ENCODE measurements at places on chromosomes 4 and X. TPM values are rescaled to one million over a fixed set of nuclear protein-coding genes. Genes with fewer than 3 reads are reported as not detected.

The TRIM60 gene
- not detected for total RNA-seq

GRCh38 chr4:187286525-187286924 lies 562.9 kb upstream of the FAT1 start:
- H3K27ac ChIP-seq: no peak overlapping the region
- H3K27me3 ChIP-seq: no peaks in the 10 kb centered on the region
- no peaks in the 10 kb centered on the region for H3K36me3 ChIP-seq

- DNase-seq: no peak
- no peaks in the 10 kb centered on the region for H3K27me3 ChIP-seq
- H3K36me3 ChIP-seq: no peaks in the 10 kb centered on the region
- no peak overlapping the region for H3K27ac ChIP-seq
- H3K4me3 ChIP-seq: no peak overlapping the region
Measured at GRCh38 chr4:152024881-152025280, 264.1 kb upstream of the GATB start.

- H3K4me3 ChIP-seq: no peak overlapping the region
- H3K27me3 ChIP-seq: no peaks in the 10 kb centered on the region
Measured at GRCh38 chr4:79298027-79298426, 27.8 kb downstream of the NAA11 start.

DNA sequence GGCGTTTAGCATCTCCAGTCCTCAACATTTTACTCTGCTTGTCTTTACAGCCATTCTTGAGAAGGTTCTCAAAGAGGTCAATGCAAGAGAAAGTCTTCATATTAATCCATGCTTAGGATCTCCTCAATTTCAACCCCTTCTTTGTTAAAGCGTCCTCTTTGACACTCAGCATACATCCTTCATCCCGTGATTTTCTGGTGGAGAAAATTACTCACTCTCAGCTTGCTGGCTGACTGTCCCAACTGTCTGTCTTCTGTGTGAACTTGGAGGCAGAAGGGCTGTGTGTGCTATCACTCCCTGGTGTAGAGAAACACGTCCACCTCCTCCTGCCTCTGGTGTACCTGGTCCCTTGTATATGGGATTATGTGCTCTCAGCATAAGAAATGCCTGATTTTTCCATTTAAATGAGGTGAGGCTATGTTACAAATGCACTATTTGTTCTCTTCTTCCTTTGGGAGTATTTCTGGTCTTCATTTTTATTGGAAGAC lies 57.8 kb downstream of the GALNT7 start:
- no peak for DNase-seq
- H3K4me1 ChIP-seq: no peaks in the 10 kb centered on the region
- no peak overlapping the region for H3K4me3 ChIP-seq
- no peak overlapping the region for H3K27ac ChIP-seq
- H3K36me3 ChIP-seq: no peaks in the 10 kb centered on the region
- H3K27me3 ChIP-seq: no peaks in the 10 kb centered on the region

- no peak for DNase-seq
- H3K4me3 ChIP-seq: no peak overlapping the region
- H3K27ac ChIP-seq: no peak overlapping the region
- H3K36me3 ChIP-seq: no peaks in the 10 kb centered on the region
Measured at GRCh38 chr4:117378942-117379341, 293.6 kb upstream of the TRAM1L1 start.

The HS6ST2 gene
- total RNA-seq: 0.17 TPM

DNA sequence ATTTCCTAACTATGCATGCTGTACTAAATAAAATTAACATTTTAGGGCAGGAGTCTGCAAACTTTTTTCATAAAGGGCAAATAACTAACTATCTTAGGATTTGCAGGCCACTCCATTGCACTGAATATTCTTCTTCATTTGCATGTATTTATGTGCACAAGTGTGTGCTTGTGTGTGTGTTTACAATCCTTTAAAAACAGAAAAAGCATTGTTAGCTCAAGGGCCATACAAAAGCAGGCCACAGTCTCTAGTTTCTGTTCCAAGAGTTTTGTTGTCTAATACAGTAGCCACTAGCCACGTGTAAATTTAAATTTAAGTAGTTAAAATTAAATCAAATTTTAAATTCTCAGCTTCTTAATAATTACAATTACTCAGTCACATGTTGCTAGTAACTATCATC lies 621.8 kb downstream of the TMA16 start:
- H3K27me3 ChIP-seq: no peaks in the 10 kb centered on the region
- H3K36me3 ChIP-seq: no peaks in the 10 kb centered on the region
- no peak overlapping the region for H3K27ac ChIP-seq
- H3K4me3 ChIP-seq: no peak overlapping the region

DNA sequence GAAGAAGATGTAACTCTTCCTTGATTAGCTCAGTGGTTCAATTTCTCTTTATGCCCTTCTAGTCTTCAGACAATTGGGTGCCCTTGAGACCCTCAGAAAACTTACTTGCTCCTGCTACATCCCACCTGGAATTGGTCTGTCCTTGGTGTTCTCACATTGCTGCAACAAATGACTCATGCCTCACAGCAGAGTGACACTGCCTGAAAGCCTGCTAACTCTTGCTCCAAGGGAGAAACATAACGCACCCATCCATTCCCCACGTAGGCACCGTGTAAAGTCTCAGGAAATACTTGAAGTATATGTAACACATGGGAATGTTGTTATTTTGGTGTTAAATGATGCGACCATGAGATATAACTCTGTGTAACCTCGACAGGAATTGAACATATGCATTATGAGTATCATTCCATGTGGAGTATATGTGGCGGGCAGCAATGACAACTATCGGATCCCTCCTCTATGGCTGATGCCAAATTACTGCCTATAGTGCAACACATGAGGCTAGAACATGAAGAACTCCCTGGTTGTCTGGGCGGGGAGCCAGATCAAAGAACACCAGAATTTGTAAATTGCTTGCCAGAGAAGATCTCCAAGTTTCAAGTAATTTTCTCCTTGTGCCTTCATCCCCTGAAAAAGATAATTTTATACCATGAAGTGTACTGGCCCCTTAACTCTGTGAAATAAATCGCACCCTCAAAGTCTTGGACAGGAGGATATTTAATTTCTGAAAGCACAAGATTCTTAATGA lies 231.3 kb upstream of the STK26 start:
- peaks cover 5% of the 10 kb centered on the region for H3K27me3 ChIP-seq
- H3K27ac ChIP-seq: no peak overlapping the region
- no peak for DNase-seq
- H3K4me1 ChIP-seq: no peaks in the 10 kb centered on the region
- H3K36me3 ChIP-seq: no peaks in the 10 kb centered on the region

GRCh38 chrX:94743478-94743877 lies 1069.5 kb downstream of the FAM133A start:
- no peak overlapping the region for H3K27ac ChIP-seq
- H3K36me3 ChIP-seq: no peaks in the 10 kb centered on the region
- no peaks in the 10 kb centered on the region for H3K4me1 ChIP-seq
- no peaks in the 10 kb centered on the region for H3K27me3 ChIP-seq

DNA sequence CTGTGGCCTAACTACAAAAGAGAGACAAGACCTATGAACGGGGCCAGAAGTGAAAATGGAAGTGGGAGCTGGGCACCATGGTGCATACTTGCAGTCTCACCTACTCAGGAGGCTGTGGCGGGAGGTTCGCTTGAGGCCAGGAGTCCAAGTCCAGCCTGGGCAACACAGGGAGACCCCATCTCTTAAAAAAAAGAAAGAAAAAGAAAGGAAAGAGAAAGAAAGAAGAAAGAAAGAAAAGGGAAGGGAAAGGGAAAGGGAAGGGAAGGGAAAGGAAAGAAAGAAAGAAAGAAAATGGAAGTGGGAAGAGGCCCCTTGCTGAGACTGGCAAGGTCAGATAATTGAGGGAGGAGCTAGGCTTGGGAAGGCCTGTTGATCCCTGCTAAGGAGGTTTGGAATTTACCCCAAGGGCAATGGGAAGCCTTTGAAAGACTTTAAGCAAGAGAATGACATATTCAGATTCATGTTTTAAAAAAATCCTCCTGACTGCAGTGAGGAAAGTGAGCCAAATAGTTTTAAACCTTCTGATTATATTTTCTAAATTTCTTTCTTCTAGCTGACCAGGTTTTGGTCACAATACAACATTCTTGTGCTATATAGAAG lies 17.7 kb upstream of the HERC5 start:
- H3K4me3 ChIP-seq: no peak overlapping the region
- no peak for DNase-seq
- no peaks in the 10 kb centered on the region for H3K36me3 ChIP-seq
- no peak overlapping the region for H3K27ac ChIP-seq
- no peaks in the 10 kb centered on the region for H3K27me3 ChIP-seq
- H3K4me1 ChIP-seq: no peaks in the 10 kb centered on the region

The LRCH2 gene
- total RNA-seq: 12.8 TPM

DNA sequence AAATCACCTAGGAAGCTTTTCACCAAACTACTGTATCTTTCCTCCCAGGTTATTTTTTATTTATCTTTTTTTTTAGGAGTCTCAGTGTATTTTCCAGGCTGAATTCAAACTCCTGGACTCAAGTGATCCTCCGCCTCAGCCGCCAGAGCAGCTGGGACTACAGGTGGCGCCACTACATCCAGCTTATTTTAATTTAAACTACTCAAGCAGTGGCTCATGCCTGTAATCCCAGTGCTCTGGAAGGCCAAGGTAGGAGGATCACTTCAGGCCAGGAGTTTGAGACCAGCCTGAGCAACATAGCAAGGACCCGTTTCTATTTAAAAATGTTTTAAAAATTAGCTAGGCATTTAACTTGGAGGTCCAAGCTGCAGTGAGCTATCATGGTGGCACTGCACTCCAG lies 37.8 kb downstream of the LEF1 start:
- H3K27me3 ChIP-seq: no peaks in the 10 kb centered on the region
- H3K27ac ChIP-seq: no peak overlapping the region

DNA sequence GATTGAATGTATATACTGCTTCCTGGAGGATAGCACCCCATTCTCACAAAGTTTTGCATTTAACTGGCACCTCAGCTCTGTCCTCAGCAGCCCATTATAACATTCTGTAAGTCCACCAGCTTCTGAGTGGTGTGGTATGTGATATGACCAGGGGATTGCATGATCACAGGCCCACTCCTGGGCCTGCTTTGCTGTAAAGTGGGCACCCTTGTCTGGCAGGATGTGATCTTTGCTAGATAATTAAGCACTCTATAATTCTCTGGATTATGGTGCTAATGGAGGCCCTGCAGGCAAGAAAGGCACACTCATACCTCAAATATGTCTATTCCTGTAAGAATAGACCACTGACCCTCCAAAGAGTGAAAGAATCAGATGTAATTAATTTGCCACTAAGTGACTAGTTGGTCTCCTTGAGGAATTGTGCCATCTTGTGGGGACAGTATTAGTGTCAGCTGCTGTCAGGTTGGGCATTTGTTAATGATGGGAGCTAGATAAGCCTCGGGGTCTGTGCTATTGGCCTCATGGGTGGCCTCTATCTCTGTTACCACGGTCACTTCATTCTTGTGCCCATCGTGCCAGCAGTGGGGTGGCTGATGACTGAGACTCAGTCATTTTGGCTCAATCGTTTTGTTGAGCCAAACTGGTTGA lies 2.2 kb upstream of the CFI start:
- H3K27ac ChIP-seq: no peak overlapping the region
- H3K36me3 ChIP-seq: no peaks in the 10 kb centered on the region
- DNase-seq: peak; percentile 67

DNA sequence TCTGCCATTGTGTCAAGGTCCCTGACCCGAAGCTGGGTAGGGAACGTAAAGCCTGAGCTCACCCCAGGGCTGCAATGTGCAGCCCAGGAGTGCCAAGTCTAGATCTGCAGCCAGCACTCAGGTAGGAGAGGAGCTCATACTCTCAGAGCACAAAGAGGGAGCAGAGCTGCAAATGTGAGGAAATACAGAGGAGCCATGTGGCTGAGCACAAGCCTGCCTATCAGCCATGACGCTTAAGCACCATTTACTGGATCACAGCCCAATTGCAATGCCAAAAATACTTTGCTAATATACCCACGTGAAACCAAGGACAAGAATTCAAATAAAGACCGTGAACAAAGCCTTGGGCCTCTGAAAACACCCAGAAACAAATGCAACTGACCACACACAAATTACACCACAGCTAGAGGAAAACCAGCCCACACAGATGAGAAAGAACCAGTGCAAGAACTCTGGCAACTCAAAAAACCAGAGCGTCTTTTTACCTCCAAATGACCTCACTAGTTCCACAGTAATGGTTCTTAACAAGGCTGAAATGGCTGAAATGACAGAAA lies 69.0 kb upstream of the HPF1 start:
- H3K36me3 ChIP-seq: no peaks in the 10 kb centered on the region
- DNase-seq: no peak
- no peak overlapping the region for H3K4me3 ChIP-seq
- no peaks in the 10 kb centered on the region for H3K27me3 ChIP-seq

DNA sequence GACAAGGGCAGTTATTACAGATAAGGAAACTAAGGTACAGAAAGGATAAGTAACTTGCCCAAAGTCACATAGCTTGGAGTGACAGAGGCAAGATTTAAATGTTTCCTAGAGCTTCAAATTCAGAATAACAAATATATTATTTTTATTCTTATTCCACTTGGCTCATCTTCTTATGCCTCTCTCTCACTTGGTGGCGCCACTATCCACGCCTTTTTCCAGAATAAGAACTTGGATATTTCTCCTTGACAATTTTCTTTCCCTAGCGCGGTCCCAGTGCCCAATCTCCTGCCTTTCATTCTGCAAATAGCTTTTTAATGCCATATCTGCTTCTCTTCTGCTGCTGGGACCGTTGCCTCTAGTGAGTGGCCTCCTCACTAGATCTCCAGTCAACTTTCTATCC lies 78.5 kb downstream of the MSN start:
- DNase-seq: no peak
- H3K27ac ChIP-seq: no peak overlapping the region
- H3K36me3 ChIP-seq: no peaks in the 10 kb centered on the region
- no peaks in the 10 kb centered on the region for H3K4me1 ChIP-seq
